ENCODE measurements at places on chromosomes 7 and 10. TPM values are rescaled to one million over a fixed set of nuclear protein-coding genes. Genes with fewer than 3 reads are reported as not detected.

- DNase-seq = no peak
These were observed 105.5 kb downstream of the ACTR3B start for GRCh38 chr7:152865011-152865410.

Gene TMED4
- 84.5 TPM for total RNA-seq

- DNase-seq = peak; percentile 7
These were observed 77.5 kb downstream of the SEPTIN7 start for GRCh38 chr7:35878351-35878750.

Gene AKR1C3
- total RNA-seq = 0.28 TPM

Gene NPC1L1
- total RNA-seq = not detected

Measured in HFFc6 (cell line).